ENCODE measurements at places on chromosomes 12 and 14.

DNA sequence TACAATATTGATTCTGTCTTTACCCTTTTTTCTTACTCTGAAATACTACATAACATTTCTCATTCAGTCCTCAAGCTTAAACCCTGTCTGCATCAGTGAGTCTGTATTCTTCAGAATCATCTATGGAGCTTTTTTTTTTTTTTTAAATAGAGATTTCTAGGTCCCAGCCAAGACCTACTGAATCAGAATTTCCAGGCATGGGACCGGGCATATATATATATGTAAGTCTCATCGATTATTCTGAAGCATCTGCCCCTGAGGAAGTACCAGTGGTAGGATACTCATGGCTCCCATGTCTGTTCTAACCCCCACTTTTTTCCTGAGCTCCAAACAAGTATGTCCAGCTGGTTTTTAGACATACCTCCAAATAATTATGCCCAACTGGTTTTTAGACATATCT is 6.1 kb downstream of the DDX47 start:
- DNase-seq = no peak

DNA sequence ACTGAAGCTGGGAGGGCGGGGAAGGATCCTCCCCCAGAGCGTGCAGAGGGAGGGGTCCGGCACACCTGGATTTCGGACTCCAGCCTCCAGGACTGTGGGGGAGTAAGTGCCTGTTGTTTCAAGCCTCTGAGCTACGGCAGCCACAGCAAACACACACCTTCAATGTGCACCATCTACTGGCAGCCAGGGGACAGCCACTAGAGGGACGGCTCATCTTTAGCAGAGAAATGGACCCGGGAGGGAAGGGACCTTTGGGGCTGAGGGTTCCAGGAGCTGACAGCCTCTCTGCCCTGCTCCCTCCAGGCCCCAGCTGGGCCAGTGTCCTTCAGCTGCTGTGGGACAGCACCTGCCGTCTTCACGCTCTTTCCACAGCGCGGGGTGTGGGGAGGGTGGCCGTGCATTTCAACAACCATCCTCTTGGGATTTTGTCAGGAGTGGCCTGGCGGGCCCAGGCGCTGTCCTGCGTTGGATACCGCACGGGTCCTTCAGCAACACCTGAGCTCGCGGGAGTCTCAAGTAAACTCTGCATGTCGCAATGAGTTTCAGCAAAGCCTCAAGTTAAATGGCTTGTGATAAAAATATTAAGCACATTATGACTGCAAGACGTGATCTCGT is 209.2 kb upstream of the C14orf180 start:
- peak; percentile 28 for DNase-seq

DNA sequence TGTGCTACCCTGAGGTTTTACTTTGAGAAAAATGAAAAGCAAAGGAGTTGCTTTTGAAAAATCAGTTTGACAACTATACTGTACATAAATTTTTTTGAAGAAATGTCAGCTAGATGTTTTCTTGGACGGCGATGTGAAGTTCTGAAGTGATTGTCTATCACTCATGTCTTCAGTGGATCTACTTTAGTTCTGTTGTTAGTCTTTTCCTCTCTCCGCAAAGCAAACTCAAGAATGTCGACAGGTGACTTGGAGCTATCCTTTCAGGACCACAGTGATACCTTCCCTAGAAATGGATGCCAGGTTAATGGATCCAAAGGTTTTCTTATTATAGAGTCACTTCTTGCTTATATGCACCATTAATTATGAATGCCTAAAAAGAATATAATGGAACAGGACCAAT is 1.2 kb downstream of the PTPRO start:
- no peak for DNase-seq

- DNase-seq = peak; percentile 87
These were observed 88.8 kb downstream of the ATF7IP start for GRCh38 chr12:14454098-14454907.

GRCh38 chr14:54058505-54058904 is 101.9 kb upstream of the BMP4 start:
- no peak for DNase-seq

DNA sequence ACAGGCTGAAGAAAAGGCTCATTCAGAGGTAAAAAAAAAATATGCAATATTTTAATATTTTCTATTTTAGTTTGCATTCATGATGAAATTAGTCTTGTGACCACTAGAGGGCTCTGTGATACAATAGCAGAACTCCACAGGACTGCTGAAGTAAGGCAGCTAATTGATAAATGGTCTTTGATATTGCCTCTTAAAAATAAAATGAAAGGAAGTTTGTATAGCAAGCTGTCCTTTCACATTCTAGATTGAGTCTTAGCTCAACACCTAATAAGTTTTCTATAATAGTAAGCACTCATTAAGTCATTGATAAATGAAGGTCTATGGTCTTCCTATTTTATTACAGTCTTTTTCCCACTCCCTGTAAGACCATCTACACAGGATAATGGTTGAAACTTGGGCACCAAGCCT is 315.7 kb downstream of the NAV3 start:
- peak; percentile 54 for DNase-seq

DNA sequence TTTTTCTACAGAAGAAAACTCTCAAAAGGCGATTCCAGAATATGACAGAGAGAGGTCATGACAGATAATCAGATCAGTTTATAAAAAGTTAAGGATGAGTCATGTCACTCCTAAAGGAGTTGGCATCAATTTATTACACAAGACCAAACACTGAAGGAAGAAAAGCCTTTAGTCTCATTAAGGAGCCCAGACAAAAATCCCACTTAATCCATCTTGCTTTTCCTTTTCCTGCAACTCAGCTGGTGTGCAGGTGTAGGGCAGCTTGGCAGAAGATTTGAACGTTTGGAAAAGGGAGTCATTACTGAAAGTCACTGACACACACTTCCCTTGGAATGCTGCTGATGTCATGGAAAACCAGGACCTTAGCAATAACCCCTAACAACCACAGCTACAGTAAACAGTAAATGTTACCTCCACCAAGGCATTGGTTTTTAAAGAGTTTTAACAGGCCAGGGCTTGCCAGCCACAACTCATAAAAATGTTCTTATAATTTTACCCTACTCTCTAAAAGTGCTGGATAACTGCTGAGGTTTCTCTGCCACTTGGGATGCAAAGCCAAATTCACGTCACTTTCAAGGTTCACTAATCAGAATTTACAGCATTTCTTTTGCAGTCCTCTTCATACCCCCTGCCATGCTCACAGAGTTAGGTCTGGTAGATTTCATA is 320.6 kb downstream of the RAD51B start:
- DNase-seq = no peak

DNA sequence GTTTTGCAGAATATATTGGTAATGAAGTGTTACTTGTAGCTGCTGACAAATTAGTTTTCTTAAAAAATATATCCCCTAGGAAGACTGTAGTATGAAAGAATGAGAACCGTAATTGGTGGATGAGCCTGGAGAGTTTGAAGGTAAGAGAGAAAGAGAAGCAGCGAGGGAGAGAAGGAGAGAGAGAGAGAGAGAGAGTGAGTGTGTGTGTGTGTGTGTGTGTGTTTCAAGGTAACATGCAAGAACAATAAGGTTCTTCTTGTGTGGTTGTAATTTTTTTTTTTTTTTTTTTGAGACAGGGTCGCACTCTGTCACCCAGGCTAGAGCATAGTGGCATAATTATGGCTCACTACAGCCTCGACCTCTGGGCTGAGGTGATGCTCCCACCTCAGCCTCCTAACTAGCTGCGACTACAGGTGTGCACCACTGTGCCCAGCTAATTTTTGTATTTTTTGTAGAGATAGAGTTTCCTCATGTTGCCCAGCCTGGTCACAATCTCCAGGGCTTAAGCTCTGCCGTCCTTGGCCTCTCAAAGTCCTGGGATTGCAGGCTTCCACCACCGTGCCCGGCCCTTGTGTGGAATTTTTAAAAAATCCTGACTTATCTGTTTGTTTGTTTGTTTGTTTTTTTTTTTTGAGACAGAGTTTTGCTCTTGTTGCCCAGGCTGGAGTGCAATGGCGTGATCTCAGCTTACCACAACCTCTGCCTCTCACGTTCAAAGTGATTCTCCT is 73.7 kb downstream of the RASSF3 start:
- no peak for DNase-seq

All from NAMALWA (cell line).